ENCODE measurements at places on chromosomes 1 and 21.

- no peak for DNase-seq
Measured at GRCh38 chr1:194917769-194918168, 1690.5 kb downstream of the KCNT2 start.

- DNase-seq: no peak
Measured at GRCh38 chr1:148160048-148160342, 7.9 kb upstream of the NBPF11 start.

GRCh38 chr1:6982860-6983259 is 197.6 kb downstream of the CAMTA1 start:
- no peak for DNase-seq

GRCh38 chr1:175801979-175802378 is 58.6 kb upstream of the TNR start:
- no peak for DNase-seq

DNA sequence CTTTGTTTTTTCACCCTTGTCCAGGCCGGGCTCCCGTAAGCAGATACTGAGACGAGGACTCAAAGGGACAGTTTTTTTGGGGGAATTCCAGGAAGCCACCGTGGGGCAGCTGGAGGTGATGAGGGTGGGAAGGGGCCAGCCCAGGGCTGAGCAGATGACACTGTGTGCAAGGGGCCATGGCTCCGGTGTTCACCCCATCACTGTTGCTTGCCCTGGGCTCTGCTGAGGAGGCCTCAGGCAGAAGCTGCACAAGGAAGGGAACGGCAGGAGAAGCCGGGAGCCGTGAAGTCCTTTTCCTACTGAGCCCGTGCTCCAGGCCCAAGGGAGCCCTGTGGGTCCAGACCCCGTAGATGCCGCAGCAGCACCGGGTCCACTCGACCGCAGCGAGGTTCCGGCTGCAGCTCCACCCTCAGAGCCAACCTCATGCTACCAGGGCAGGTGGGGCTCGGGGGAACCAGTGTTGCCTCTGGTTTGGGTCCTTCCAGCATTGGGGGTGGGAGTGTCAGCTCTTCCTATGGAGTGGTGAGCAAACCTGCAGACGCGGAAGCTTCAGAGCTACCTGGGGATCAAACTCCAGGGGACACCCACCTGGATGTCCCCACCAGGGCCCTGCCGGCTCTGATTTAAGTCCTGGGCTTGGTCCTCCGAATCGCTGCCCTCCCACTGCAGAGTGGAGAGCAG is 4.3 kb upstream of the CALML6 start:
- DNase-seq: no peak

- no peak for DNase-seq
Measured at GRCh38 chr1:185804206-185804605, 70.0 kb downstream of the HMCN1 start.

GRCh38 chr21:35142036-35142815 is 93.1 kb upstream of the RUNX1 start:
- DNase-seq: no peak

- no peak for DNase-seq
Measured at GRCh38 chr1:182620924-182621585, 16.9 kb upstream of the RGS16 start.

- DNase-seq: no peak
Measured at GRCh38 chr21:15908187-15908586, 178.4 kb downstream of the USP25 start.

- DNase-seq: no peak
Measured at GRCh38 chr1:64986903-64987871, 20.8 kb upstream of the JAK1 start.

DNA sequence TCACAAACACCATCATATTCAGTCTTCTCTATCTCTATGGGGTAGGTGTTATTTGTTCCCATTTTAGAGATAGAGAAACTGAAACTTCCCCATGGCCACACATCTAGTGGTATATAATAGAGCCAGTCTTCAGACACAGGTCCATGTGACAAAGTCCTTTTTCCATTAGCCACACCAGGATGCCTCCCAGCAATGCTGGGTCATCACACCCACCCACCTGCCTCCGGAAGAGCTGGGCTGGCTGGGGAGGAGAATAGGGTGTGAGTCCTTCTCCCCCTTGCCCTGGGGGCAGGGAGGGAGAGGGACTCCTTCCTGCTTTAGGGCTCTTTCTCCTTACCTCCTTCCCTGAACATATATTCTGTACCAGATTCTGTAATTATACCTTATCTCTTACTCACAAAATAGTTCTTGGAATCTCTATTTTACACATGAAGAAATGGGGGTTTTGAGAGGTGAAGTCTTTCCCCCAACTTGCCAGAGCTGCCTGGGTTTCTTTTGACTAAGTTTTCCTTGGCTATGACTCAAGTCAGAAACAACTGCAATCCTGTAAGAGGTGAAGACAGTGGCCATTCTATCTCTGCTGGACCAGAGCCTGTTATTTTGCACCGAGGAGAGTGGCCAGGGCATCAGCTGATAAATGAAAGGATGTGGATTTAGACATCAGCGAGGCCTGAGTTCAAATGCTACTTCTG is 30.0 kb downstream of the SOX13 start:
- DNase-seq: no peak

- no peak for DNase-seq
Measured at GRCh38 chr1:234001817-234002216, 97.3 kb downstream of the SLC35F3 start.

DNA sequence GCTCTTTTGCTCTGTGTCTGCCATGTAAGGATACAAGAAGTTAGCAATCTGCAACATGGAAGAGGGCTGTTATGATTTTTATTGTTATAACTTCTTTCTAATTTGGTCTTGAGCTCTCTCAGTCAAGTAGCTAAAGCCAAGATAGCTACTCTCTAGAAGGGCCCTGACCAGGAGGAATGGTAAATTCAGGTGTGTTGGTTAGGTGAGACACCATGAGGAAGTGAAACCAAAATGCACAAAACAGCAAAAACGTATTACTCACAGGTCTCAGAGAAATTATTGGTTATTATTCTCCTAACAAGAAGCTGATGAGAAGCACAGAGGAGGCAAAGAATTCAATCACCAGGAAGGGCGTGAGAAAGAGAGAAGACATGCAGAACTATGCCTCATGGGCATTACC is 51.8 kb upstream of the INSL5 start:
- DNase-seq: no peak

DNA sequence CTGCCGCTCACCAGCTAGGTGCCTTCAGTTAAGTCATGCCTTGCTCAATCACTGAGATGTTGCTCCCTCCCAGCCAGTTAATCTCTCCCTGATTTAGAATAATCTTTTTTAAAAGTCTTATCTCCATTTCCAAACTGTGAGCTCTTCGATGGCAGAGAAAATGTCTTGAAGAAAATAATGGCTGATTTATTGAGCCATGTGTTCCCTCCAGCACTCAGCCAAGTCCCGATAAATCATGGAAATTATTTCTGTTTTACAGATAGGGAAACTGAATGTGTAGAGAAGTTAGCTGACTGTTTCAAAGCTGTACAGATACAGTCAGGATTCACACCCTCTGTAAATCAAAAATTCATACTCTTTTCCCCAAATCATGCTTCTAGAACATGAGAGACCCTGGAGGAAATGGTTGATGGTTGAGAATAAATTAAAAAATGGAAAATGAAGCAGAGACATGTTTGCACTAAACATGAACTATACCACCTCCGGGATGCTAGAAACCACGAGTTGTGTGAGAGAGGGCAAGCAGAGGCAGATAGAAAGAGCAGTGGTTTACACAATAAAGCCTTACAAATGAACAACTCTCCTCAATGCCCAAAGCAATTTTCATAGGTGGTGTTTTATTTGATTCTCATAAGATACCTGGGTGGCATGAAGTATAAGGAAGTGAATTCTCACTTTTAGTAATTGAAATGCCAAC is 376.4 kb downstream of the PLPP3 start:
- no peak for DNase-seq

DNA sequence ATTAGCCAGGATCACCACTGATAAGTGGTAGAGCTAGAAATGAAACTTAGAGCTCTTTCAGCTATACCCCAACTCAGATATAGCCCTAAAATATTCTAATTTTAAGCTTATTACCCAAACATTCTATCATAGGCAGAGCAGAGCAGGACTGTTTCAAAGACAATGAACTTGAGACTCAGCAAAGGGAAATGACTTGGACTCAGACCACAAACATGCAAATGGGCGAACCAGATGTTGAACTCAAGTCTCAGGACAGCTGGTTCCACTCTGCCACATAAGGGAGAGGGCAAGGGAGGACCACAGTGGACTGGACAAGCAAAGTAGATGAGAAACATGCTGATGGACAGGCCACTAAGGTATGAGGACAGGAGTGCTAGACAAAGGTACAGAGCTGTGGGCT is 315.3 kb downstream of the OMA1 start:
- DNase-seq: no peak

DNA sequence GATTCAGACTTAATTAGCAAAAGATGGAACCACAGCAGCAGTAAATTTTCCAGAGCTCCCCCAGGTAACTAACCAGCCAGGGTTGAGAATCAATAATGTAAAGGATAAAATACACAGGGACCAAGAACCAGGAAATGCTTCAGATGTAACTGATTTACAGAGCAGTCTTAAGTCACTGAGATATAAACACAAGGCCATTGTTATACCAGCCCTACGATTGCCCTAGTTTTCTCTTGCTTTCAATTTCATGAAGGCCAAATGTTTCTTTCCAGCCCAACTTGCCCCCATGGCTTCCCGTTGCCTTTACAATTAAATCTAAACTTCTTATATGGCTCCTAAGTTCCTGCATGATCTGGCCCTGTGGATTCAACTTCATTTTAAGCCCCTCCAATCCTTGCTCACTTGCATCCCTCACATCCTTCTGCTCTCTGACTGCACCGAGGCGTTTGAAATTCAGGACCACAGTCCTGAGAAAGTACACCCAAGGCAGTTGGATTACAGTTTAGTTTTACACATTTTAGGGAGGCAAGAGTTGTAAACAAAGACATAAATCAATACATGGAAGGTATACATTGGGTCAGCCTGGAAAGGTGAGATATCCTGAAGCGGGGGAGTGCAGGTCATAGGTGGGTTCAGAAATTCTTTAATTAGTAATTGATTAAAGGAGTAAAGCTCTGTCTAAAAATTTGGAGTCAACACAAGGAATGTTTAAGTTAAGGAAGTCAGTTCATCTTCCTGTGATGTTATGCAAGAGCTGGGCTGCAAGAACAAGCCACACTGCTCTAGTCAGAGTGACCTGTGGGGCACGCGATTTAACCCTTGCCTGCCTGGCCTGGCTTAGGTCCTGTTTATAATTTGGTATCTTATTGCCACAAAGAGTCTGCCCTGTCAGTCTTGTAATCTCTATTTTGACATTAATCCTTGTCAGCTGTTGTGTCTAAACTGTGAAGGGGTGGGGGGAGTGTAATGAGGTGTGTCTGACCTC is 69.9 kb upstream of the COG2 start:
- DNase-seq: no peak

GRCh38 chr1:17313530-17314309 is 5.7 kb downstream of the PADI4 start:
- DNase-seq: no peak

All from stimulated activated CD8-positive, alpha-beta memory T cell treated with anti-CD3 and anti-CD28 coated beads, Interleukin-15, amount 100 ng/mL, for 24 hours (primary cell).